ENCODE measurements at places on chromosomes 7 and 10. TPM values are rescaled to one million over a fixed set of nuclear protein-coding genes. Genes with fewer than 3 reads are reported as not detected.

FLNC gene
- total RNA-seq = 10.2 TPM

LBX1 gene
- total RNA-seq = not detected

H2BK1 gene
- not detected for total RNA-seq

HKDC1 gene
- 2.4 TPM for total RNA-seq

NUTM2E gene
- not detected for total RNA-seq

HOXA6 gene
- not detected for total RNA-seq

RAPGEF5 gene
- 46.5 TPM for total RNA-seq

ADCY1 gene
- total RNA-seq = 7.5 TPM

TFR2 gene
- total RNA-seq = not detected

FAM241B gene
- 2.1 TPM for total RNA-seq

SEM1 gene
- total RNA-seq = 15.9 TPM

CFAP69 gene
- total RNA-seq = 12.6 TPM

CHRM2 gene
- total RNA-seq = not detected

ZSCAN25 gene
- total RNA-seq = 20.0 TPM

DOCK1 gene
- 89.7 TPM for total RNA-seq

SEMA3A gene
- 18.0 TPM for total RNA-seq

ZNF777 gene
- 10.4 TPM for total RNA-seq

CDHR1 gene
- not detected for total RNA-seq

ADAM12 gene
- total RNA-seq = 0.20 TPM

RAMP3 gene
- total RNA-seq = 145 TPM

GRID2IP gene
- total RNA-seq = 0.34 TPM

XPNPEP1 gene
- 89.0 TPM for total RNA-seq

TMEM236 gene
- 0.67 TPM for total RNA-seq

ZNF503 gene
- total RNA-seq = 8.2 TPM

CALHM3 gene
- total RNA-seq = not detected

PNLIPRP3 gene
- total RNA-seq = 0.11 TPM

OPN1SW gene
- not detected for total RNA-seq

SLIT1 gene
- 0.29 TPM for total RNA-seq
